ENCODE measurements at places on chromosomes 16 and 17.

DNA sequence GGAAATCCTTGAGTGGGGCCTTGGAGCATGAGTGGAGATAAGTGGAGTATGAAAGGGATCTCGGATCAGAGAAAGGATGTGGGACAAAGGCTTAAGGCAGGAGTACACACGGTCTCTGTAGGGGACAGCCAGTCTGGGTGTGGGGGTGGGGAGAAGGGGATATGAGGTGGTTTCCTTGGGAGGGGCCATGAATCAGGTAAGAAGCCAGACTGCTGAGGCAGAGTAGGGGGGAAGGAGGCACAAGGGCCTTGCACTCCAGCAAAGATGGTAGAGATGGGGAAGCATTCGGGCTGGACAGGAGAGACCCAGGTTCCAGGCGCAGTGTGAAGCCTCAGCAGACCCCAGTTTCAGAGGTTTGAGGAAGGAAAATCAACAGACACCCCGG is 1.6 kb downstream of the HSD11B2 start:
- DNase-seq, result no peak

DNA sequence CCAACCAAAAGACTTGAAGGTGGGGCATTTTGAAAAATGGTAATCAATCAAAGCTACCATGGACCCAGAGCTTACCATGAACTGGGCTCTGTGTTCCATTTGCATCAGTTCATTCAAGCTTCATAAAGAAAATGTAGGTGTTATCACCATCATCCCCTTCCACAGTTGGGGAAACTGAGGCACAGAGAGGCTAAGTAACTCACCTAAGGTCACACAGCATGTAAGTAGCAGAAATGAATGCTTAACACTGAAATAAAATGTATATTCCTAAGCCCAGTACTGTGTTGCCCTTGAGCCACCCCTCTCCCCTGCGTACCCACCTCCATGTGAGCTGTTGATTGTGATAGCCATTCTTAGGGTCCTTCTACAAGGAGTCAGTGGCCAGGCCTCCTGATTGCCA is 83.6 kb downstream of the VAT1L start:
- DNase-seq, result no peak

GRCh38 chr16:57757326-57757786 is 21.8 kb downstream of the KATNB1 start:
- peak; percentile 56 for DNase-seq

DNA sequence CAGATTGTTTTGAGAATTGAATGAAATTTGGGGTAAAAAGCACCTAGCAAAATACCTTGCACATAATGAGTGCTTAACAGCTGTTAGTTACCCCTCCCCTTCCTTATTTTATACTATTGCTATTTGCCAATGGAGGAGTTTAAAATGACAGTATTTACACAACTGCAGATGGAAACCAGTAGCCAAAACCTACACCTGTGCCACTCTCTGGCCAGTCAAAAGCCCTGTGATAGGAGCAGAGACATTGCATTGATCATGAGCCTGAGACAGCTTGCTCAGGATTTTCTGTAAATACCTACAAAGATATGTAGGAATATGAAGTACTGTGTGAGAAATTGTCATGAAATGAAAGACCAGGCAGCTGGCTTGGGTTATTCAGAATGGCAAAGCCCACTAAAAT is 115.3 kb upstream of the HLF start:
- DNase-seq, result no peak

DNA sequence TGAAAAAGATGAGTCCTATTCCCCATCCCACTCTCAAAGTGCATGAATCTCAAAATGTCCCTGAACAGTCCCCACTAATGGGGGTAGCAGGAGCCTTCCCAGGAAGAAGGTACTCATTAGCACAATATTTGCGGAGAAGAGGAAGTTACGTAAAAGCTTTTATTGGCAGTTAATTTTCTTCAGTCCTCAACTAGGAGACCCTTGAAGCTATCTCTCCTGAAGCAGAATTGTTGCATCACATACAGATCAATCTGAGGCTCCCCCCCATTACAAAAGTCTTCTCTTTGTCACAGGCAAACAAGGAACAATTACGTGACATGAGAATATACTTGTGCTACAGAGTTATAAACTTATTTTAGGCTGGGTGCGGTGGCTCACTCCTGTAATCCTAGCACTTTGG is 14.2 kb downstream of the SLFN12L start:
- no peak for DNase-seq

GRCh38 chr17:73389411-73389810 is 77.6 kb upstream of the CDC42EP4 start:
- DNase-seq, result no peak

- no peak for DNase-seq
Measured at GRCh38 chr17:29237476-29238132, 9.1 kb upstream of the CRYBA1 start.

DNA sequence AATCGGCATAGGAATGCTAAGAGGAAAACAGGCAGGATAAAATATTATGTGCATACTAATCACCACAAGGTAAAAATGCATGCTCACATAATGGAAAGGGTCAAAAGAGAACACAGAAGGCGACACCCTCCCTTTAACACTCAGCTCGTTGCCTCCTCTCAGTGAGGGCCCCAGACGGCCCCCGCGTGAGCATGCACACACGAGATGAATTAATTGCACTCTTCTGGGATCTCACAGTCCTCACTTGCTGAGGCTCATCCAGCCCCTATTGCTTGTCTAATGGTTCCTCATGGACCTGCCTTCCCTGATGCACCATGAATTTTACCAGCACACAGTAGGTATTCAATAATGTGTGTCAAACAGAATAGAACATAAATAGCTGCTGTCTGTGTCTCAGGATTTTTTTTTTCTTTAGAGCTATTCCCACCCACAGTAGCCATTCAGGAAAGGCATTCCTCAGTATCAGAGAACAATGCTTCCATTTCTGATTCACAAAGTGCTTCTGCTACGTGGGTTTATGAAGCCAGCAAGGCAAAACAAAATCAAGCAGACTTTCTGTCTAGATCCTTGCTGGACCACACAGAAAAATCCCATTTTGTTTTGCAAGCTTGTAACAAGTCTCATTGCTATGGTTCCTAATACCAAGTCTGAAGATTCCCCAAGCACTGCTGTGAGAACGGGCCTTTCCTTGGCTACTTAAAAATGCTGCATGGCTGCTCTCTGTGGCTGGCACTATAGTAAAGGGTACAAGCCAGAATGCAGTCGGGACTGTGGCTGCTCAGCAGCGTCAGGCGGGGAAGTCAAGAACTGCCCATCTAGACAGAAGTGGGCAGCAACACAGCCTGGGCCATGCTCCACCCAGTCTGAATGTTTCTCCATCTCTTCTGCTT is 43.6 kb downstream of the TOM1L2 start:
- peak; percentile 74 for DNase-seq

DNA sequence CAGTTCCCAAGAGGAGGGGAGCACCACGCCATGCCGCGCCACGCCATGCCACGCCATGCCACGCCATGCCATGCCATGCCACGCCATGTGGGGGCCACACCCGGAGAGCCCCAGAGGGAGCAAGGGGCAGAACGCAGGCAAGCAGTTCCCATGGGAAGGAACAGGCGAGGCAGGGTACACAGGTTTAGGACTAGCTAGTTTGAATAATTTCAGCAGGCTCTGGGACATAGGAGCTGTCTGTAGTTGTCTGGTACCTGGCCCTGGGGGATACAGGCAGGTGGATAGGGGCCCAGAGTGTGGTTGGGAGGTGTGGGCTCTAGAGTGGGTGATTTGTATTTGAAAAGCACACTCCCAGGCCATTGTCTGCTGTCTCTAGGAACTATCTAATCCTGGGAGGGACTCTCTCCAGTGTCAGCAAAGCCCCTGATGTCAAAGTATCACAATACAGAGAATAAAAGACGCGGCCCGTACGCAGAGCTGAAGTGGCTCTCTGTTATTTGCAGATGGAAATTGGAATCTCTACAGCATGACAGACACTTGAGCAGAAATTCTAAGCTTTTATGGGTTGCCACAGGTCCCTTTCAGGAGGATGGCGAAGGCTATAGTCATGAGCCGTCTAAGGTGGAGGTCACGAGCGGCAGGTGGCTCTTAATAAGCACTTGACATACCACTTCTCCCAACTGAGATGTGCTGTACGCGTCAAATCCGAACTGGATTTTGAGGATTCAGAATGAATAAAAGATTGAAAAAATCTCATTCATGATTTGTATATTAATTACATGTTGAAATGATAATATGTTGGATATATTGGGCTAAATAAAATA is 220.8 kb upstream of the TNRC6C start:
- DNase-seq, result no peak
